T-helper 17 cell (primary cell): ENCODE measurements at places on chromosomes 3 and 15.

DNA sequence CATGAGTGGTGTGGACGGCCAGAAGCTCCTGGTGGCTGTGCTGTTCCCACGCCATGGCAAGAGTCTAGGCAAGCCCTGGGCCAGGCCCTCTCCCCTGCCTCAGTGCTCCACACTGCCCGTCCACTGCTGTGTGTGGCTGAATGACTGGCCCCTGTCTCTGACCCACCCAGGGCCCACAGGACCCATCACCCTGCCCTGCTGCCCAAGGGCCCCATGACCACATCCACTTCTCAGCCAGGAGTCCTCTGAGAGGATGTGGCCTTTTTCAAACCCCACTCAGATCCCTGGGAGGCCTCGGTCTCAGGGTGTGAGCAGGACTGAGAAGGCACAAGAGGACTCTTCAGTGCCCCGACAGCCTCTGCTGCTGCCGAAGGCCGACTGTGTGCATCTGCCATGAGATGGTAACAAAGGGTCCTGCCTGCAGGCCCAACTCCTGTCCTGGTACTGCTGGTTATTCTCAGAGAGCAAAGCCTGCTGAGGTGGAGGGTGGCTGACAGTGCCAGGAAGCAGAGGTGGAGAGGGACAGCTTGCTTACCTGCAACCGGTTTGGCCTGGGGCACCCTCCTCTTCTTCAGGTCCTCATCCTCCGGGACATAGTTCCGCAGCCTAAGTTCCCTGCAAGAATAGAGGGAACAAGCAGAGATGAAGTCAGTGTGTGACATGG, 47.5 kb downstream of the PTH1R start:
- DNase-seq = no peak

- DNase-seq = no peak
These were observed 7.0 kb downstream of the AEN start for GRCh38 chr15:88628018-88628654.

- no peak for DNase-seq
These were observed 18.6 kb downstream of the RNU5B-1 start for GRCh38 chr15:65323071-65323511.

DNA sequence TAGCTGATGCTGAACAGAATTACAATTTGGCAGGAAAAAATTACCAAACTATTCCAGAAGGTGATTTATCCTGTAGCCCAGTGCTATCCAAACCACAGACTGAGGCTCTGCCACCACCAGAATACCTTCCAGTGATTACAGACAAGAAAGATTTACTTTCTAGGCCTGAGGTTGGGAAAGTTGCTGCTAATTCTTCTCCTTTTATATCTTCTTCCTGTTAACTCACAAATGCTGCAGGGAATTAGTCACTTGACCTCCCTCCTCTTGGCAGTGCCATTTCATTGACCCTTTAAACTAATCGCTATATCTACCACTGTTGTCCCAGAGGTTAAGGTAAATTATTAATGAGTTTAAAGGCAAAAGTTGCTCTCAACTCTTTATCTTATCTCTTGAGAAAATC, 118.4 kb downstream of the CTNNB1 start:
- DNase-seq = no peak

- no peak for DNase-seq
These were observed 20.3 kb upstream of the LPP start for GRCh38 chr3:188133646-188134045.

DNA sequence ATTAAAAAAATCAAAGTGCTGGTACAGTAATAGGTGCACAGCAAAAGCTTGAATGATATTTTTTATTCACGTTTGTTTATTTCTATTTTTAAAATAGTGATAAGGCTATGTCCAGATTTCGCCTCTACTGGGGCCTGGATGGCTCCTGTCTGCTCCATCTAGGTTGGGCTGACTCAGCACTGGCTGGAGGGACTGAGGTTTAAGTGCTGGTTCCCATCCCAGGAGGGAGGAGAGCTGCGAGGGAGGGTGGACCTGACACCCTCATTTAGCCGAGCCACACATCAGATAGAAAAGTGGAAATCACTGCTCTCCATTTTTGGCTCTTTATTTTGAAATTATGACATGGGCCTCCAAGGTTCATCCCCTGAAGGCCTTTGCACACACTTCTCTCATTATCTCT, 95.4 kb upstream of the AGBL1 start:
- no peak for DNase-seq

- DNase-seq = no peak
These were observed 7.2 kb downstream of the RPS17 start for GRCh38 chr15:82532991-82533481.

DNA sequence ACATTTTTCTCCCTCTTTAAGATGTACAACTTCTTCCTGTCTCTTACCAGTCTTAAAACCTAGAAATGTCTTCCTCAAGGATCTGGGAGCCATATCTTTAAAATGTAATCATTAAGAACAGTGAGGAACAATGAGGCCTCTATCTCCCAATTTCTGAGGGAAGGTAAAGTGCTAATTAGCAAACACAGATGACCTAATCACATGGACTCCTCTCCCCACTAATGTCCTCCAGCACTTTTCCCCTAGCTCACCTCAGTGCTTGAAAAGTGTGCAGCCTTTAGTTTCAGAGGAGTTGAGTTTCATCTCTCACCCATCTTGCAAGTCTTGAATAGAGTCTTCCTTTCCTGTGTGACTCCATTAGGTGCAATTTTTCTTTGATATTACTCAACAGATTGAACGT, 771.0 kb downstream of the PDCD6IP start:
- DNase-seq = no peak

GRCh38 chr3:183085634-183086390, 13.5 kb downstream of the MCCC1 start:
- no peak for DNase-seq

DNA sequence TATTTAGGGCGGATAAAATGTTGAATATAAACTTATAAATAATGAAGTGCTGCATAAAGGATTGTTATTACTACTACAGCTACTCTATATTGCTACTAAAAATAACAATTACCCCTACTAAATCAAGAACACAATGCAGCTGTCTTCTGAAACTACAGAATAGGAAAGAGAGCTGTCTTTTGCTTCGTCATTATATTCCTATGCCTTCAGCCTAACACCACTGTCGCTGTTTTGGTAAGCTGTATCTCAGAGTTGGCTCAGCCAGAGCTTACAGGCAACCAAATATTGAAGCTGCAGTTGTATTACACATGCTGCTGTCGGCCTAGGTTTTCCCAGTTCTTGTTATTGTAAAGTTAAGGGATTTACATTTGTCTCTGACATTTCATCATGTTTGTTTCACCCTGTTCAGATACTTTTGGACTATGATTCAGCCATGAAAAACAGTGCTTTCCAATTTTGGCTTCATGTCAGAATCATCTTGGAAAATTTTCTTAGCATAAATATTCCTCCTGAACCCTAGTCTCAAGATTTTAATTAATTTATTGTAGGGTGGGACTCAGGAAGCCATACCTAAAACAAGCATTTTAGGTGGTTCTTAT, 31.3 kb upstream of the LPP start:
- DNase-seq = no peak

- no peak for DNase-seq
These were observed 69.3 kb upstream of the CGNL1 start for GRCh38 chr15:57306944-57307411.

GRCh38 chr3:42906070-42906847, at the start of gene ZNF662:
ZNF662 (plus strand) TSS chr3:42906142; CDS start chr3:42908115, 1,973 bp downstream.
- no peak for DNase-seq

DNA sequence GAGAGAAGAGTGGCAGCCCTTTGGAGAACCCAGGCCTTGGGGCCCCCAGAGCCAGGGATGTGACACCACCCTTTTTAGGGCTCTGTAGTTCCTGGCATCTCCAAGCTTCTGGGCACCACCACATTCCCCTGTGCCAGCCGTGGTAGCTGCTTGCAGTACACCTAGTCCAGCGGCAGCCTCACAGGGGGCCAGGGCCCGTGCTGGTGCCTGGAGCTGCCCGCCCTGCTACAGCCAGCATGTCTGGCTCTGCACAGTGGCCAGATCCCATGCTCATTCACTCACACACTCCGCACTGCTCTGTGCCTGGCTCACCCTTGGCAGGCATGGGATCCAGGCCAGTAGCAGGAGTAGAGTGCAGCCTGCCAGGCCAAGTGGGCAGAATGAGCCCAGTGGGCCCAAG, 351.6 kb upstream of the TMCO5A start:
- no peak for DNase-seq

GRCh38 chr15:98758224-98758623, 109.9 kb downstream of the IGF1R start:
- no peak for DNase-seq

DNA sequence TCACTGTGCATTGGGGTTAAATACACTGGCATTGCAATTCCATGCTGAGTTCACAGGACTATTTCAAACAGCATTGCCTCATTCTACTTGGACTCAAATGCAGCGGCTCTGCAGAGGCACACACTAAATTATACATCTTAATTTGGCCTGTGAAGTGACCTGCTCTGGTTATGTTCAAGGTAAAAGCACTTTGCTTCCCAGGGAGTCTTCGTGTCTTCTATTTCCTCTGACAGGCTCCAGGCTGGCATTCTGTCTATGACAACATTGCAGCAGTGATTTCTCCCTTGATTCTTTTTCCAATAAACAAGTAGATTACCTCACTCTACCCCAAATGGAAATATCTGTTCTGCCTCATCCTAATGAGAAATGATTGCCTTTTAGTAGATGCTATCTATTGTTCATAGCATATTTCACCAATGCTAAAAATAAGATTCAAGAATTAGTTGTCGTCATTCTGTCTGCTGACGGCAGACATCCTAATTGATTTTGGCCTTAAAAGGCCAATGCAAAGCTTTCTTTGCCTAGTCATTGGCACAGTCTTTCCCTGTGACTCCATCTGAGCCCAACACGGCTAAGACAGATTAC, 33.8 kb downstream of the FMN1 start:
- DNase-seq = no peak

DNA sequence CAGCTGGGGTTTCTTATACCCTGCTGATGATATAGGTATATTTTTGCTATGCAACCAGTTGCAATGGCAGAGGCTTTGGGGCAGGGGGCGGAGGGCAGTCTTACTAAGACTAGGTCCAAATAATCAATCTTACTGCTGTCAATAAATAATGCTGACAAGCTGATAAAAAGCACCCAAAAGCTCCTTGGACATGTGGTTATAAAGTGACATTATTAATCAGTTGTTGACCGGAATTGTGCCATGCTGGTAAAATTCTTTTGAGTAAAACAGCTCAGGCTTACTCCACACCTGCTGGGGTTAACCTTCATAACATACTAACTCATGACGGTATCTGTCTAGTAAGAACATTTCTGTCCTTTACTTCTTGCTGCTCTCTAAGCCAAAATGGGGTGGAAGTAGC, 101.9 kb downstream of the CHST2 start:
- DNase-seq = no peak

DNA sequence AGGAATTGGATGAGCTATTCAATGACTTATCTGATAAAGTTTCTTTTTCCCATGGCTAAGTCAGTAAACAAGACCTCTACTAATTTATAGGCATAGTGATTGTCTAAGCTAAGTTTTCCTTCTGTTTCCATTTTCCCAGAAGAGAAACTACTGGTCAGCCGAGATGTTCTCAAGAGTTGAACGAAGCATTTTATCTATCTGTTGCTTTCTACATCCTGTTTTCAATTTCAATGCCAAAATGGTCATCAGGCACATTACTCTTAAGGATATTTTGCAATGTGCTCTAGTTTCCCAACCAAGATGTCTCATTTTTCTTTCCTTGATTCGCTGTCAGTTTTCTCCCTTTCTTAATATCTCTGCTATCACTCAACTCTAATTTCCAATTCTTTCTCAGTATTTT, 228.7 kb downstream of the MBNL1 start:
- DNase-seq = no peak

DNA sequence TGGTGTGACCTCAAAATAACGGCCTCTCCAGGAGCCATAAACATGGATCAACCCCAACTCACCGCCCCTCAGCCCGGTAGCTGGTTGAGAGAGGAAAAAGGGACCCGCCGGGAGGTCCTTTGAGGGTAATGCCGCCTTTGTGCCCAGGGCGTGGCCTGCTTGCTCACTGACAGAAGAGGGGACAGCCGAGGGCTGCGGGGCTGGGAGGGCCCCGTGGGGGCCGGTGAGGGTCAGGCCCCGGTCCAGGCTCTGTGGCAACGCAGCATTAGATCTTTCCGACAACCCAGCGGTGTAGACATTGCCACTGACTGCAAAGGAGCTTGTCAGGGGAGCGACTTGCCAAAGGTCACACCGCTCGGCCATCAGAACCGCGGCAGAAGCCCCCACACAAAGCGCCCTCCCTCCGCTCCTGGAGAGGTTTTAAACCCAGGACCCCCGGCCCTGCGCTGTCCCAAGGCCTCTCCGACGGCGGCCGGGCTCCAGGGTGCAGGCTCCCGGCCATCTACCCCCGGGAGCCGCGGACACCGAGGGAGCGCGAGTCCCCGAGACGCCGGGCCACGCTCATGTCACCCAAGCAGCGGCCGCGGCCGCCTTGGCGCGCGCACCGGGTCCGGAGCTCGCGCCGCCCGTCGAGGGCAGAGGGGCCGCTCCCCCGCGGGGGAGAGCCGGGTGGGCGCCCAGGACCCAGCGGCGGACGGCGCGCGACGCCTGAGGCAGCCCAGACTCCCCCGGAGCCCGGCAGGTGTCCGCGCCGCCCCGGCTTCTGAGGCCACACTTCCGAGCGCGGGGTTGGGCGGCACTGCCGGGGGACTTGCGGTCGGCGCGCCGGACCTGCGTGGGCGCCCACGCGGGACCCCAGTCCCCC, 975 bp downstream of the PCSK6 start:
- DNase-seq = no peak

DNA sequence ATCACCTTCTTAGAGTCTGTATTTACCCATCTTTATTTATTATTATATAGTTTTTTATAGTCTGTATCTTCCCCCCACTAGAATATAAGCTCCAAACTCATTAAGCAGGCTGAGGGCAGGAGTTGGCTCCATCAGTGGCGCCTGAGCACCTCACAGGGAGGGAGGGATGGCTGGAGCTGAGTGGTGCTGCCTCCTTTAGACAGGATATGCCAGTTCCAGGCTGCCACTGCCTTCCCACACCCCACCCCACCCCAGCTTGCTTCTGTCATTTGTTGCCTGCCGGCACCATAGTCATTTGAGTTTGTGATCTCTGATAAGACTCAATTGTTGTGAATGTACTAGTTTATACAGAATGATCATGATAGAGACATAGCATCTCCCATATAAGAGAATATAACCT, 85.5 kb downstream of the KLHL25 start:
- DNase-seq = no peak

DNA sequence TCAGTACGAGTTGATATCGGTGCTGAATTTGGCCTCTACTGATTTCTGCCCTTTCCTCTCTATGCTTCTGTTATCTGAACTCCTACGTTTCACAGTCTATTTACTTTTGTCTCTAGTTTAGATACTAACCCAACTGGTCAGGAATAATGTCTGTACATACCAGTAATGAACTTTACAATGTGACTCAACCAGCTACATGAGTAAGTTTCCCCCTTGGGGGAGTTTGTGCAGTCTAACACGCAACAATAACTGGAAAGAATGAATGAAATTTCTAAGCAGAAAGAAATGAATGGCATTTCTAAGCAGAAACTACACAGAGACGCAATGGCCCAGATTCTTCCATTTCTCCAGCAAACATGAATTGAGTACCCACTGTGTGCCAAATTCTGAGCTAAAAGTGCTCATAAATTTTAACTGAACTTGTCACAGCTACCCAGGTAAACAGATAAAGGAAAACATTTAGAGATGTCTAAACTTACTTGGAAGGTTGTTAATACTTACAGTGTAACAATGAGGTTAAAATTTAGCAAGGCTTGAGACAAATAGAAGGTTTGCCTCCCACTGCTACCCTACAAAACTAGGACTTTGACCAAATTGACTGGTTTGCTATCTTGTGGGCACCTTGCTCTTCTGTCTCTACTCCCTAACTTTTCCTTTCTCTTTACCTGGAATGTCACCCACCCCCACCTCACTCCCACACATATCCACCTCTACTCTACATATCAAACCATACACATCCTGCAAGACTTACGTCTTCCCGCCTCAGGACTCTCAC, 11.6 kb downstream of the UPK1B start:
- no peak for DNase-seq
